ENCODE measurements at places on chromosomes 5 and 9.

DNA sequence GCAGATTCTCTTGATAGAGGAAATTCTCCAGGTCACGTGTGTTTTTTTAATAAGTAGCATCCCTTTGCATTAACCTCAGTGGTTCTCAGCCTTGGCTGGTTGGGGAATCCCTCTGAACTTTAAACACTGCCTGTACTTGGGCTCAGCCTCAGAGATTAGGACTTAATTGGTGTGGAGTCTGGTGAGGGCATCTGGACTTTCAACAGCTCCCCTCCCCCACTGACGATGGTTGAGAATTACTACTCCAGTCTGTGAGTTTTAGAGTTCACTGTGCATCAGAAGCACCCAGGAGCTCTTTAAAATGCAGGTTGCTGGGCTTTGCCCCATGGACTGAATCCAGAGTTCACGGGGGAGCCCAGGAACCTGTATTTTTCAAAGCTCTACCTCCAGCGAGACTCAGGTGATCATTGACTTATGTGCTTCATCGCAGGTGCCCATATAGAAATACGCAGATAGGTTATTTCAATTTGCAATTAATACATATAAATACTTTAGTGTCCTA is 71.4 kb downstream of the DAPK1 start:
- no peak for DNase-seq

DNA sequence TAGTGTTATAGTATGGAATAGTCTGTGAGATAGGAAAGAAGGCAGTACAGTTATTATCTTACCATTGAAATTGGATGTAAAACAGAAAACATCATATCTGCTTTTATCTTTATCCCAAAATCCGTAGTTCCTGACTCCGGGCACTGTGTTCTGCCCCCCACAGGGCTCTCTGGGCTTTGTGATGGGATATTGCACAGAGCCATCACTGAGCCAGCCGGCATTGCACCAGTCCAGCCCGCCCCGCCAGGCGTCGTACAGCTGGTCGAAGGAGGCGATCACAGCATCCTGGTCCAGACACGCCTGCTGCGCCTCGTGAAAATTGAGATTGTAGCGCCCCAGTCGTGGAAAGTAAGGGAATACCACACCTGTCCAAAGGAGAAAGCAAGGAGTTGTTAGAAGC is 76.4 kb downstream of the HAPLN1 start:
- DNase-seq: no peak

DNA sequence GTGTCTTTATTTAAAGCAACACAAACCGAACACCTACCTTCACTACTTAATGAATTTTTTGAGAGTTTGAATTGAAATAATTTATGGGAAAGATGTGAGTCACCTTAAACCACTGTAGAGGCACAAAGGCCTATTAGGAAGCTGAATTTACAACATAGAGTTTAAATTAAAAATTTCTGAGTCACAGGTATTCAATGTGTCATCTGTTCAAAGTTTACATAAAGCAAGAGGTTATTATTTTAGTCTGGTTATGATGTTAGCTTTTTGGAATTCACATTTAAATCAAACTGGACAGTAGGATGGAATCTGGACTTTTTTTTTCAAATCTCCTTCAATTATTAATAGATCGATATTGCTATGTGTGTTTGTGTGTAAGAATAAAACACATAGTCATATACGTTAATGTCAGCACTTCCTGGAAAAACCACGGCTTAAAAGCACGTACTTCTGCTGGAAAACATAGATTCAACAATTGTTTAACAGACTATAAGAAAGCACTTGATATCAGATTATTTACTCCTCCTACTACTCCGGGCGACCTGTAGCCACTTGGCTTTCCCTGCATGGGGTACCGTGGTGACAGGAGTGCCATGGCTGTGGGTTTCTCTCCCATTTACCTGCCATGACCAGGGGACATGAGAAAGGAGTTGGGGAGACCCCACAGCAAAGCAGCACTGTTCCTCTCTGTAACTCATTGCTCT is 638.6 kb downstream of the SEMA5A start:
- no peak for DNase-seq

DNA sequence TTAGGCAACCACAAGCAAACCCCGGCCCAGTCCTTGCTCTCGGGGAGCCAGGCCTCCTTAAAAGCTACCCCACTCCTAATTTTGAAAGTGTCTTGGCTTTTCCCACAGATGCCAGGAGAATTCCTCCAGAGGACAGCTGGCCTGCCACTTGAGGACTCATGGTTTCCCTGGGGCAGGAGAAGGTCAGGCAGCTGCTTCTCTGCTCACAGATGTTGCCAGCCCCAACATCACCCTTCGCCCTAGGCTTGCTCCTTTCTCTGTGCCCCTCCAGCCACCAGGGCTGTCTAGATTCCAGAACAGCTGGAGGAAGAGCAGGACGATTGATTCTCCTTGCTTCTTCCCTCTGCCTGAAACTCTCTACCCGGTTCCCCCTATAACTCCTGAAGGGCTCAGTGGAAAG is 8.5 kb downstream of the GGTA1 start:
- no peak for DNase-seq

DNA sequence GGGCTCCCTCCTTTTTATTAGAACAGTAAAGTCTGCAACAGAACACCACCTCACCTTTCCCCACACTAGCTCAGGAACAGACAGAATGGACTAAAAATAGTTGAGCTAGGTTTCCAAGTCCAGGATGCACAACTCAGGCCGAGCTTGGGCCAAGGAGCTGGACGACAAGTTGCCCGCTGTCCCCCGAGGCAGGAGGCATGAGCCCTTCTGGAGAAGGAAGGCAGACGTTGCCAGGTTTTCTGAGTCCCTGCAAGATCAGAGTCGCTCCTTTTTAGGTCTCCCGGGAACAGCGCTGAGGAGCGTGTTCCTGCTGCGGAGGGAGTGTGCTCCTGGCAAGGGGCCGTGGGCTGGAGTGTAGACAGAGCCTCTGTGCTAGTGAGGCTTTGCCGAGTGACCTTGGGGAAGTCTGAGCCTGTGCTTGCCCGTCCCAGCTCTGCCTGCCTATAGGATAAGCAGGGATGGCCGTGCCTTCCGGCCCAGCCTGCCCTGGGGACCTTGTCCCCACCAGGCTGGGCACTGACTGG is 121.6 kb downstream of the WNK2 start:
- no peak for DNase-seq

DNA sequence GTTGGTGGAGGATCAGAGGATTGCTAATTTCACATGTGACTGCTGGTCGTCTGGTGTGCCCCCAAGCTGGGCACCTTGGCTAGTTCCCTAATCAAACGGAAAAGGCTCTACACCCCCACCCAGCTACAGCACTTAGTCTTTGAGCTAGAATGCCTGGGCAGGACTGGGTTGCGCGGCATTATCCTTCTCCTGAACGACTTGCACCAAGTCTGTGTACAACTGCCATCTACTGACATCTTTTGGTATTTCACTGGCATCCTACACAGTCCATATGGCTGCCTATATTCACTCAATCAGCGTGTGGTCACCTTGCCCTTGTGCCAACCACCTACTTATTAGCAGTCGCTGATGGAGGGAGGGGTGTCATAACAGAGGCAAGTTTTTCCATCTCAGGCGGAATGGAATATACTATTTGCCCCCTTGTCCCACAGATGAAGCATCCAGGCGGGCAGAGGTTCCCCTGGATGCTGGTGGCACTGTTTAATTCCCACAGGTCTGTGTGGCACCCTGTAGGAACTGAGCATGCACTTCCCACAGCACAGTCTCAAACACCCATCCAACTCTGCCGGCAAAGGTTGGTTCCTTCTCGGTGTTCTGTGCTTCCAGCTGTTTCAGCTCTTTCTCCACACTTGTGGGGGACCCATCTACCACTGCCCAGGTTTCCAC is 150.1 kb downstream of the OSTF1 start:
- DNase-seq: peak; percentile 37

DNA sequence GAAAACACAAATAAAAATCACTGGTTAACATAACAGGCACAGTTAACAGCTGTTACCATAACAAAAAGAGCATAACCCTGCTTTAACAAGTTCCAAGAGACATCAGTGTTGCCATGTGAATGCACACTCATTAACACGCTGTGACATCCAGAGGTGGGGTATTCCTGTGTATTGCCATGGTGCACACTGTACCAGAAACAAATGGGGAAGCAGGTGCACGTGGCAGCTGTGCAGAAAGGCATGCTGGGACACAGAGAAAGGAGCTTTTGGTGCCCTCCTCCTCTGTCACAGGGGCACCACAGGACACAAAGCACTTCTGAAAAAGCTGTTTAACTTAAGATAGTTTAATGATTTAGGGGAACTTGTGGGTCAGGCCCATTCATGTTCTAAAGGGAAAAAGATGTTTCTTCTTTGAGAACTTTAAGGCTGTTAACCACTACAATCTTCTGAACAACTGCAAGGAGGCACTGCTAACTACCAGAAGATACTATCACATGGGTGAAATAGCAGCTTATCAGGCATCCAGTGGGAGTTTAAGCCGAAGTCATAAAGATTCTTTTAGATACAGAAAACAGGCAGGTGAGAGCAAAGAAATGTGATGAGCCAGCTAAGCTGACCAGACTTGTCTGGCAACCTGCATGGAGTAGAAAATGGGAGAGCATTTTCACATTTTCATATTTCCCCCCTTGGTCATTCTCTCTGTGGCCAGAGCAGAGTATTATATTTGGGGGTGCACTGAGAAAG is 56.4 kb upstream of the GOLPH3 start:
- no peak for DNase-seq

DNA sequence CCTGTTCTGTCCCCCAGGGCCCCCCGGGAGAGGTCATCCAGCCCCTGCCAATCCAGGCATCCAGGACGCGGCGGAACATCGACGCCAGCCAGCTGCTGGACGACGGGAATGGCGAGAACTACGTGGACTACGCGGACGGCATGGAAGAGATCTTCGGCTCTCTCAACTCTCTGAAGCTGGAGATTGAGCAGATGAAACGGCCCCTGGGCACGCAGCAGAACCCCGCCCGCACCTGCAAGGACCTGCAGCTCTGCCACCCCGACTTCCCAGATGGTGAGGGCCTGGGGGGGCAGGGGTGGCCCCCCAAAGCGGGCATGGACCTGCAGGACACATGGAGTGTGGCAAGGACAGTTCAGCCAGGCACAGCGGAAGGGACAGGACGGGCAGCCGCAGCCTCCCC is 56.0 kb upstream of the FCN2 start:
- no peak for DNase-seq

DNA sequence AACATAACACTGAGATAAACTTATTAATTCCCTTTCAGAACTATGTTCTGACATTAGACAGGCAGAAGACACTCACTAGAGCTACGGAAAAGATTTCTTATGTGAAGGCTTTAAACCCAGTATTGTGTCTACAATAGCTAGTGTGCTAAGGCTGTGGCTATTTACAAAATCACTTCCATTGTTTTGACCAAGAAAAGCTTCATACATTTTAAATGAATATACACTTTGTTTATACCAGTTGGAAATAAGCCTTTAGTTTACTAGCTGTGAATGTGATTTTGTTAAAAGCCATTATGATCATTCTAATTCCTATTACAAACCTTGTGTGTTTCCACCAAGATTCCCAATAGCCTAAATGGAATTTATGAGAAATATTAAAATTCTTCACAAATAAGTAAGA is 83.0 kb downstream of the AGTPBP1 start:
- no peak for DNase-seq

DNA sequence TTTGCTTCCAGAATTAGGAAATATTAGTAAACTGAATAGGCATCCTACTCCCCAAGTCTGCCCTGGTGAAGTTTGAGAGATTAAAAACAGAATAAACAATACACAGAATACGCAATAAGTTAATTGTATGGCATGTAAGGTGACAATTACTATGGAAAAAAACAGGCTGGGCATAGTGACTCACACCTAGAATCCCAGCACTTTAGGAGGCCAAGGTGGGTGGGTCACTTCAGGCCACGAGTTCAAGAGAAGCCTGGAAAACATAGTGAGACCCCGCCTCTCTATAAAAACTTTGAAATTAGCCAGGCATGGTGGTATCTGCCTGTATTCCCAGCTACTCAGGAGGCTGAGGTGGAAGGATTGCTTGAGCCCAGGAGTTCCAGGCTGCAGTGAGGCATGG is 64.2 kb upstream of the SUSD1 start:
- no peak for DNase-seq

- no peak for DNase-seq
These were observed 552.3 kb downstream of the EFNA5 start for GRCh38 chr5:107118184-107119019.

GRCh38 chr5:164597293-164597900 is 1092.0 kb downstream of the MAT2B start:
- no peak for DNase-seq

DNA sequence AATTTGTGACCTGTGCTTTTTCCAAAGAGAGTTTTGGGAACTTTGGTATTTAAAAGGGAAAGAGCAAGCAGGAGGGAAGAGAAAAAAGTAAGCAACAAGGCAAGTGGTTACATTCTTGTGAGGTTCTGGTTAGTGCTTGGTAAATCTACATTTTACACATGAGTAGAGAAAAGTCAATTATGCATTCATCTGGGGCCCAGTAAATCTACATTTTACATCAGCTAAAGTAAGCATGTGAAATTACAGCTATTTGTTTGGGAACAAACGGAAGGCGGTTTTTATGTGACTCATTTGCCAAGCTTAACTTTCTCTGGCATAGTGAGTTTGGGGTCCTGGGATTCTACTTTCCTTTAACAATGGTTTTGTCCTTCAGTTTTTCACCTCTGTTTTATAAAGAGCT is 102.2 kb downstream of the SNX18 start:
- DNase-seq: no peak

DNA sequence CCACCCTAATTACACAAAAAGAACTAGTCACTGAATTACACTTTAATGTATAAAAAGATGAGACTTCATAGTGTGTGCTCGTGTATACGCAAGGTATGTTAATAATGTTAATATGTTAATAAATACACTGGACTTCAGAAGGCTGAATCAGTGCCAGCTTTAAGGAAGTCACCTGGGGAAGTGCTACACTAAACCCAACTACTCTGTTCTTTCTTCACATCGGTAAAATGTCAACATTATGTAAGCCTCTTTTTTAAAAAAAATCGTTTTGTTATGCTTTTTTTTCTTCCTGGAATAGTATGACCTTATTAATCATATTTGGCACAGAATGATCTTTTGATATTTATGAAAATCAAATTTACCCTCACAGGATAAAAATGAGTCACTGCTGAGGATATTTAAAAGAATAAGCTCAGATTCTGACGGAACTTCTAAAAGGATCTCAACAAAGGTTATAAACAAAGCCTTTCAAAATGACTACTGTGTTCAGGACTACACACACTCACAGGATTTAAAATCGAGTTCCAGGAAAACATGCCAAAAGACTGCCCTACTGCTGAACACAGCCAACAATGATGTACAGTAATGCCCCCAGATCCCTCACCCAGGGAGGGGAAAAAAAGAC is 75.9 kb downstream of the AUH start:
- no peak for DNase-seq

DNA sequence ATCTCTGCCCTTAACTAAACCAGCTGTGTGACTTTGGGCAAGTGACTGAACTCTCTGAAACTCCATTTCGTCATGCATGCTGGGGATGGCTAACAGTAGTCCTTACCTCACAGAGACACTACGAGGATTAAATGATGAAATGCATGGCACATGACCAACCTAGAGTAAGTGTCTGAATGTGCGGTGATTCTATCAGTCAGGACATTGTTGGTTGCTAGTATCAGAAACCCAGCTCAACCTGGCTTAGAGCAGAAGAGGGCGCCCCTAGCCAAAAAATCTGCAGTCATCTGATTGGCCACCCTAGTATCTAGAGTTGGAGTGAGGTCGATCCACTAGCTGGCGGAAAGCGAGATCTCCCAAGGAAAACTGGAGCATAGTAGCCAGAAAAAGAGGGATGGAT is 25.2 kb downstream of the NEURL1B start:
- no peak for DNase-seq
